ENCODE measurements at places on chromosomes 5 and 9. TPM values are rescaled to one million over a fixed set of nuclear protein-coding genes. Genes with fewer than 3 reads are reported as not detected.

DNA sequence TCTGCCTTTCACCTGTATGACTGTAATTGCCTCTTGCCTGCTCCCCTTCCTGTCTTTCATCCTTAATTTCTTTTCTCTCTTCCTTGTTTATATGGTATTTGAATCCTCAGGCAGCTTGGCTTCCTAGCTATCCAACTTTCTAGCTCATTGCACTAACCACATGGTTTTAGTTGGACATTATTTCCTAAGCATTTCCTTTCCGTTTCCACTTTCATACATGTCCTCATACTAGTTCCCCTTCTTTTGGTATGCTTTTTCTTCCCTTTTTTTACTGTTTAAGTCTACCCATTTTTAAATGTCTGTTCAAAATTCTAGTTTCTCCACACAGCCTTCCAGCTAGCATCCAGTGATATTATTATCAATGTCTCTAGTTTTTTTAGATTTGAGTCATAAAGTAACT, 6.6 kb downstream of the CWC27 start:
- H3K4me3 ChIP-seq, result no peak overlapping the region
- no peak for DNase-seq
- H3K4me1 ChIP-seq, result peaks cover 17% of the 10 kb centered on the region
- peaks cover 6% of the 10 kb centered on the region for H3K36me3 ChIP-seq
- no peaks in the 10 kb centered on the region for H3K27me3 ChIP-seq

GRCh38 chr5:177332896-177333260, 18.6 kb downstream of the LMAN2 start:
- H3K4me3 ChIP-seq, result no peak overlapping the region
- H3K27ac ChIP-seq, result no peak overlapping the region
- peaks cover 8% of the 10 kb centered on the region for H3K36me3 ChIP-seq
- no peaks in the 10 kb centered on the region for H3K27me3 ChIP-seq

DNA sequence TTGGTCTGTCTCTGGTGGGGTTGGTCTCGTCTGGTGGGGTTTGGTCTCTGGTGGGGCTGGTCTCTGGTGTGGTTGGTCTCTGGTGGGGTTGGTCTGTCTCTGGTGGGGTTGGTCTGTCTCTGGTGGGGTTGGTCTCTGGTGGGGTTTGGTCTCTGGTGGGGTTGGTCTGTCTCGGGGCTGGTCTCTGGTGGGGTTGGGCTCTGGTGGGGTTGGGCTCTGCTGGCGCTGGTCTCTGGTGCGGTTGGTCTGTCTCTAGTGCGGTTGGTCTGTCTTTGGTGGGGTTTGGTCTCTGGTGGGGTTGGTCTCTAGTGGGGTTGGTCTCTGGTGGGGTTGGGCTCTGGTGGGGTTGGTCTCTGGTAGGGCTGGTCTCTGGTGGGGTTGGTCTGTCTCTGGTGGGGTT, 16.3 kb upstream of the CD74 start:
- H3K4me1 ChIP-seq, result peaks cover 4% of the 10 kb centered on the region
- no peak for DNase-seq
- H3K27ac ChIP-seq, result no peak overlapping the region

GRCh38 chr9:133635098-133635497, 1.1 kb upstream of the DBH start:
- peaks cover 50% of the 10 kb centered on the region for H3K27me3 ChIP-seq
- H3K27ac ChIP-seq, result no peak overlapping the region
- no peaks in the 10 kb centered on the region for H3K4me1 ChIP-seq
- no peaks in the 10 kb centered on the region for H3K36me3 ChIP-seq

DNA sequence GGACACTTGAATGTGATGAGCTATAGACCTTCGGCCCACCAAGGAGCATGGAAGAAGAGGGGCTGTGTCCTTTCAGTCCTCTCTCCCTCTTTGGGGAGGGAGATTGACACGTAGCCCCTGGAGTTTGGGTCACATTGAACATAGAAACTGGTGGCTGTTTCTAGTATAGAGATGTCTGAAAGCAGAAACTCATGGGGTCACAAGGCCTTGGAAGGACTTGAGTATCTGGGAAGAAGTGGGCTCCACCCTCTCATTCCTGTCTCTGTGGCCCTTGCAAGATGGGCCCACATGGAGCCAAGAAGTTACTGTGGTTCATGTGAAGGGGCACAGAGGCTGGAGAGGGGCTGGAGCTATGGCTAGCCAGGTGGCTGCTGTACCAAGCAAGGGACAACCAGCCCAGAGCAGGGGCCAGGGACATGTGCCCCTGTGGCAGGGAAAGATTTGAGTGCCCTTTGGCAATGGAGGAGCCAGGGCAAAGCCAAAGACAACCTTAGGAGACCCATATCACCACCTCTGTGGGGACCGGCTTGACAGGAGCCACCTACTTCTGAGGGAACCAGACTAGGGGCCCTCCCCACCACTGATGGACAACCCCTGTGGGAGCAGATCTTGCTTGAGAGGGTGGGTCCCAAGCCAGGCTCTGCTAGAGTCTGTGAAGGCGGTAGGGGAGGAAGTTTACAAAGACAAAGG, 12.8 kb upstream of the ANGPTL2 start:
- 0 out of 2 replicates have a peak, but pooled peaks cover 2% of the 10 kb centered on the region for H3K27me3 ChIP-seq
- peak overlapping the region; percentile 98 for H3K27ac ChIP-seq
- no peaks in the 10 kb centered on the region for H3K36me3 ChIP-seq
- peaks cover 54% of the 10 kb centered on the region for H3K4me1 ChIP-seq
- H3K4me3 ChIP-seq, result no peak overlapping the region

The IFNA13 gene
- total RNA-seq, result not detected

The CHSY3 gene
- total RNA-seq, result not detected

The FLT4 gene
- not detected for total RNA-seq

The RORB gene
- not detected for total RNA-seq

The PCDHB3 gene
- 0.20 TPM for total RNA-seq

The SPINK1 gene
- total RNA-seq, result not detected

The HK3 gene
- total RNA-seq, result not detected
